ENCODE measurements at places on chromosomes 13 and 19.

DNA sequence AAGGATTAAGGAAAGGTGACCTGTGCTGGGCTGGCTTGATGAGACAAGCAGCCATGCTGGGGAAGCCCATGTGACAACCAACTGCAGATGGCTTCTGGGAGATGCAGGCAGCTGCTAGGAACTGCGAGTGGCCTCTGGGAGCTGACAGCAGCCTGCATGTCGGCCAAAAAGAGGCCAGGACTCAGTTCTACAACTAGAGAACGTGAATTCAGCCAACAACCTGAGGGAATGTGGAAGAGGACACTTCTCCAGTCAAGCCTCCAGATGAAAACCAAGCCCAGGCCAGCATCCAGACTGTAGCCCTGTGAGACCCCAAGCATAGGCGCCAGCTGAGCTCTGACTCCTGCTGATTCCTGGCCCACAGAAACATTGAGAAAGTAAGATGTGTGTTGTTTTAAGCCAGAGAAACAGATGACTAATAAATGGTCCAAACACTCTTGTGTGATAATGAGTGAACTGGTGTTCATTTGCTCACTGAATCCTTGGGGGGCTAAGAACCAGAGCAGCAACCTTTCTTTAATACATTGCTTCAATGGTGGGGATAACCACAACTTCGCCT, 45.0 kb downstream of the SLC7A1 start:
- no peak for DNase-seq
- no peaks in the 10 kb centered on the region for H3K4me1 ChIP-seq
- no peak overlapping the region for H3K27ac ChIP-seq
- no peaks in the 10 kb centered on the region for H3K27me3 ChIP-seq
- no peak overlapping the region for H3K4me3 ChIP-seq

DNA sequence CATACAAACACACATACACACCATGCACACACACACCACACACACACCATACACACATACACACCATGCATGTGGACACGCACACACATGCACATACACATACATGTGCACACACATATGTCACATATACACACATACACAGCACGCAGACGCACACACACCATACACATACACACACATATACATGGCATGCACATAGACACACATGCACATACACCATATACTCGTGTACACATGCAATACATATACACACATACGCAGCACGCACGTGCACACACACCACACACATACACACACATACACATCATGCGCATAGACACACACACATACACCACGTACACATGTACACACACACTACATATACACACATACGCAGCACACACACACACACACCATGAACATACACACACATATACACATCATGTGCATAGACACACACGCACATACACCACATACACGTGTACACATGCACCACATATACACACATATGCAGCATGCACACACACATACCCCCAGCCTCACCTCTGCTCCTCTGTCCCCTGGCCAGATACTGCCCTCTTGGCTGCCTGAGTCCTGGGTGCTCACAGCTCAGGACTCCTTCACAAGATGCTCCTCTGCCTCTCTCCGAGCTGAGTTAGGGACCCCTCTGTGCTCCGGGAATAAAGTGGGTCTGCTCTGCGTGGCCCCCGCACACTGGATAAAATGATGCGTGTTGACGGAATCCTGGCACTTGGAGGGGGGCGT, 70.9 kb upstream of the ARHGEF7 start:
- H3K4me1 ChIP-seq = no peaks in the 10 kb centered on the region
- H3K27ac ChIP-seq = no peak overlapping the region
- no peaks in the 10 kb centered on the region for H3K36me3 ChIP-seq
- H3K4me3 ChIP-seq = no peak overlapping the region
- no peak for DNase-seq

DNA sequence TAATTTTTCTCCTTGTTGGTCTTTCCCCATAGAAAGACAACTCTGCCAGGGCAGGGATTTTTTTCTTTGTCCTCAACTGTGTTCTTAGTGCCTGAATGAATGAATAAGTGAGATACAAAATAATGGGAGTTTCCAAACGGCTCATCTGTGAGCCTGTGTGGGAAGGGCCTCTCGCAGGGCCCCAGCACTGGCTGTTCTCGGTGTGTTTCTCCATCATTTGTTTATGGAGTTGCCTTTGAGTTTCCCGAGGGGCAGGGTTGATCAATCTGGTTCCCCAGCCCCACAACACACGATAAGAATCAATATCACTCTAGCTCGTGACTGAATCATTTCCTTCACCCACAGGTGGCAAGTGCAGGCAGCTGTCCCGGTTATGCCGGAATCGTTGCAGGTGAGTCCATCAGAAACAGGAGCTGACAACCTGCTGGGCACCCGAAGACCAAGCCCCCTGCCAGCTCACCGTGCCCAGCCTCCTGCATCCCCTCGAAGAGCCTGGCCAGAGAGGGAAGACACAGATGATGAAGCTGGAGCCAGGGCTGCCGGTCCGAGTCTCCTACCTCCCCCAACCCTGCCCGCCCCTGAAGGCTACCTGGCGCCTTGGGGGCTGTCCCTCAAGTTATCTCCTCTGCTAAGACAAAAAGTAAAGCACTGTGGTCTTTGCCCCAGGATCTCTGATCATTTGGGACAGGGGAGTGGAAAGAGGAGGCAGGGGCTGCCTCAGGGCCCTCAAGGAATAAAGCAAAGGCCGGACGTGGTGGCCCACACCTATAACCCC, 14.9 kb downstream of the FXYD5 start:
- H3K27me3 ChIP-seq = no peaks in the 10 kb centered on the region
- H3K4me1 ChIP-seq = no peaks in the 10 kb centered on the region
- no peaks in the 10 kb centered on the region for H3K36me3 ChIP-seq
- DNase-seq = no peak

GRCh38 chr19:13817615-13818371, 22.6 kb downstream of the ZSWIM4 start:
- no peak overlapping the region for H3K4me3 ChIP-seq
- no peaks in the 10 kb centered on the region for H3K27me3 ChIP-seq
- DNase-seq = no peak
- H3K4me1 ChIP-seq = no peaks in the 10 kb centered on the region
- no peak overlapping the region for H3K27ac ChIP-seq

DNA sequence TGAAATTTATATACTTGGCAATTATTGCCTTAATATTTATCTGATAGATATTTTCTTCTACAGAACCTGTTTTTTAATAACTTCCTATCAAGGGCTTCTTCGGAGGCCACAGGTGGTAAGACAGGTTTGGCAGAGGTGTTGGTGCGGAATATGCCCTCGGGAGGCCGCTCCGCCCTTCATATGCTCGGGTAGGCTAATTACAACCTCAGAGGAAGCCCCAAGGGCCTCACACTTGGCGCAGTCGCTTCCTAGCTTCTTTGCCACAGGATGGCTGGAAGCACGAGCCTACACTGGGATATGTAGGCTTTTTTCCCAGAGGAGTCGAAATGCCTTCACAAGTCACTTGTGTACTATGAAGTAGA, 68.8 kb downstream of the LMO7 start:
- H3K4me1 ChIP-seq = no peaks in the 10 kb centered on the region
- H3K27me3 ChIP-seq = no peaks in the 10 kb centered on the region
- DNase-seq = no peak

GRCh38 chr19:20318616-20319015, 151.6 kb downstream of the ZNF486 start:
- no peak for DNase-seq
- no peak overlapping the region for H3K4me3 ChIP-seq
- H3K36me3 ChIP-seq = no peaks in the 10 kb centered on the region

- H3K27ac ChIP-seq = no peak overlapping the region
- H3K27me3 ChIP-seq = peaks cover 8% of the 10 kb centered on the region
- no peaks in the 10 kb centered on the region for H3K4me1 ChIP-seq
- no peaks in the 10 kb centered on the region for H3K36me3 ChIP-seq
These were observed 90.0 kb downstream of the TEX29 start for GRCh38 chr13:111410232-111411021.

- H3K27ac ChIP-seq = no peak overlapping the region
- H3K27me3 ChIP-seq = no peaks in the 10 kb centered on the region
- DNase-seq = no peak
These were observed 94.4 kb downstream of the COL4A1 start for GRCh38 chr13:110212529-110212928.

GRCh38 chr19:13398780-13399726, 107.2 kb downstream of the CACNA1A start:
- DNase-seq = peak; percentile 17
- H3K4me1 ChIP-seq = no peaks in the 10 kb centered on the region
- H3K4me3 ChIP-seq = no peak overlapping the region
- no peaks in the 10 kb centered on the region for H3K27me3 ChIP-seq

- no peaks in the 10 kb centered on the region for H3K4me1 ChIP-seq
- no peak overlapping the region for H3K4me3 ChIP-seq
These were observed 73.2 kb downstream of the GGACT start for GRCh38 chr13:100515410-100515800.

- H3K4me3 ChIP-seq = no peak overlapping the region
- no peaks in the 10 kb centered on the region for H3K36me3 ChIP-seq
- no peak overlapping the region for H3K27ac ChIP-seq
- H3K4me1 ChIP-seq = no peaks in the 10 kb centered on the region
- H3K27me3 ChIP-seq = no peaks in the 10 kb centered on the region
These were observed 10.5 kb downstream of the DOCK6 start for GRCh38 chr19:11251650-11252314.

GRCh38 chr13:105213512-105213911, 1322.0 kb downstream of the EFNB2 start:
- no peak for DNase-seq
- H3K27ac ChIP-seq = no peak overlapping the region
- H3K36me3 ChIP-seq = no peaks in the 10 kb centered on the region
- H3K27me3 ChIP-seq = no peaks in the 10 kb centered on the region
- no peaks in the 10 kb centered on the region for H3K4me1 ChIP-seq
- H3K4me3 ChIP-seq = no peak overlapping the region

DNA sequence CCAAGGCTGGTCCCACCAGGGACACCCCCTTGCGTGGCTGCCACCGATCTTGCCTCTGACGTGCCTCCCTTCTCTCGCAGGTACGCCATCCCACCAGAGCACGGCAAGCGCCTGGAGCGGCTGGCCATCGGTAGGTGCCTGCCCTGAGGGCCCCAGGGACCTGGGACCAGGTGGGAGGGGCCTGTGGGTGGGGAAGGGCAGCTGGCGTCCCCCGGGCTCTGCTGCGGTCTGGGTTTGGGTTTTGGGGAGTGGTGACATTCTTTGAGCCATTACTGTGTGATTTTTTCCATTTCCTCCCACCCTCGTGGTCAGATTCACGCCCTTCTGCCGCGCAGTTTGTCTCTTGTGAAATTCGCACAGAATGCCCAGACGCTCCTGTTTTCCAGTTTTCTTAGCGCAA, 102.0 kb downstream of the KDM4B start:
- DNase-seq = no peak
- no peaks in the 10 kb centered on the region for H3K27me3 ChIP-seq
- no peak overlapping the region for H3K4me3 ChIP-seq
- peaks cover 15% of the 10 kb centered on the region for H3K4me1 ChIP-seq

GRCh38 chr19:38915329-38916321, 3.6 kb upstream of the CCER2 start:
- no peaks in the 10 kb centered on the region for H3K27me3 ChIP-seq
- no peaks in the 10 kb centered on the region for H3K36me3 ChIP-seq
- peaks cover 3% of the 10 kb centered on the region for H3K4me1 ChIP-seq
- no peak overlapping the region for H3K27ac ChIP-seq
- no peak overlapping the region for H3K4me3 ChIP-seq

DNA sequence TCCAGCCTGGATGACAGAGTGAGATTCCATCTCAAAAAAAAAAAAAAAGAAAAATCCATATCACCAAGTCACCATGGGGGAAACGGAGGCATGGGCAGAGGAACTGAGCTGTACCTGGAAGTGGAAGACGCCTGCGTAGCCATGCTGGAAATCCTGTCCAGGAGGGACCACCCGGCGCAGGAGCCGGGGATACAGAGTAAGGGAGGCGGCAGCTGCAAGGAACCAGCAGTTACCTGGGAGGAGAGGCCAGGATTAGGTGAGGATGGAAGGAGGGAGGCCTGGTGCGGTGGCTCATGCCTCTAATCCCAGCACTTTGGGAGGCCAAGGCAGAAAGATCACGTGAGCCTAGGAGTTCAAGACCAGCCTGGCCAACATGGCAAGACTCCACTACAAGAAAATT, 2.0 kb downstream of the CAPN12 start:
- DNase-seq = no peak
- H3K4me3 ChIP-seq = no peak overlapping the region
- no peaks in the 10 kb centered on the region for H3K27me3 ChIP-seq
- no peak overlapping the region for H3K27ac ChIP-seq

DNA sequence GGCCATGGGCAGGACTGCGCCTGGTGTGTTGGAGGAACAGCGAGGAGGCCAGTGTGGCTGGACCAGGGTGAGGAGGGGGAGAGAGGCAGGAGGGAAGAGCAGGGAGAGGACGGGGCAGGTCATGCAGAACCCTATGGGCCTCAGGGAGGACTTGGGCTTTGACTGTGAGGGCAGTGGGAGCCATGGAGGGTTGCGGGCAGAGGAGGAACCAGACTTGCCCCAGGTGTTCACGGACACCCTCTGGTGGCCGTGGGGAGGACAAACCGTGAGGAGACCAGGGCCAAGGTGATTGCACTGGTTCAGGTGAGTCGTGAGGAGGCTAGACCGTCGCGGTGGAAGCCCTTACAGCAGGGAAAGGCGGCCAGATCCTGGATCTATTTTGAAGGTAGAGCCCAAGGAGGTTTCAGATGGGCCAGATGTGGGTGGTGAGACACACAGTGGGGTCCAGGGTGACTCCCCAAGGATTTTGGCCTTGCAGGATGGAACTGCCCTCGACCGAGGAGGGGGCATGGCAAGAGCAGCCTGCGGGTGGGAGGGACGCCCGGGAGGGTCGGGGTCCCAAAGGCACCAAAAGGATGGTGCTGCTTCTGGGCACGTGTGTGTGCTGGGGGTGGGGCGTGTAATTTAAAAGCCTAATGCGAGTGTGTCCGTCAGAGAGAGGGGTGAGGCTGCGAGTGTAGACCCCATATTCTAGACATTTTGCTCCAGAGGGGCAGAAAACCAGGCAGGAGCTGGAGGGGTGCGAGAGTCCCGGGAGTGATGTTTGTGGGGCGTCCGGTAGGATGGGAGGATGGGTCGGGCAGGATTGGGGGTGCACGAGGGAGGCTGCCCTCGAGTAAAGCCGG, 2.7 kb upstream of the REXO1 start:
- DNase-seq = peak; percentile 23
- peaks cover 40% of the 10 kb centered on the region for H3K4me1 ChIP-seq
- no peak overlapping the region for H3K4me3 ChIP-seq
- no peak overlapping the region for H3K27ac ChIP-seq
- no peaks in the 10 kb centered on the region for H3K36me3 ChIP-seq

- no peaks in the 10 kb centered on the region for H3K4me1 ChIP-seq
- H3K4me3 ChIP-seq = no peak overlapping the region
- H3K27me3 ChIP-seq = no peaks in the 10 kb centered on the region
These were observed 201.2 kb upstream of the KLF12 start for GRCh38 chr13:74335370-74335769.

DNA sequence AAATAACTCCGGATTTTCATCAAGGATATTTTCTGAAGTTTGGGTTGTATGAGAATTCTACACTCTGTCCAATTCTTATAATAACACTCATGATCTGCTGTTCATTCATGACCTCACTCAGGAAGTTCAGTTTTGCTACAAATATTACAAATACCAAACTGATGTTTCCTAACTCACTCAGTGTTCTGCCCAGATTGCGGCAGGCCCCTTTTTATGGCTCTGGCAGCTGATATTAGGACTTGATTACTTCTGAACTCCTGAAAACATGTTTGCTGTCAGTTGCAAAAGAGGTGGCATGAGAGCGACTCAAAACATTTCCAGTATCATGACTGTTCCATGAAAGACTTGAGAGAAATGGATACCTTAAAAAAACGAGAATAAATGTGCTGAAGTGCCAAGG, 188.0 kb downstream of the RGCC start:
- no peak overlapping the region for H3K4me3 ChIP-seq
- H3K27me3 ChIP-seq = no peaks in the 10 kb centered on the region
- DNase-seq = peak; percentile 33
- H3K27ac ChIP-seq = no peak overlapping the region
- no peaks in the 10 kb centered on the region for H3K36me3 ChIP-seq

All from adrenal gland (tissue), 19 donors.